ENCODE measurements at places on chromosomes 7 and 10. TPM values are rescaled to one million over a fixed set of nuclear protein-coding genes. Genes with fewer than 3 reads are reported as not detected.

The KLF14 gene
- not detected for total RNA-seq

GRCh38 chr10:69353977-69354635 is 62.6 kb downstream of the TACR2 start:
- no peak for DNase-seq

The HGF gene
- total RNA-seq = 20.7 TPM

DNA sequence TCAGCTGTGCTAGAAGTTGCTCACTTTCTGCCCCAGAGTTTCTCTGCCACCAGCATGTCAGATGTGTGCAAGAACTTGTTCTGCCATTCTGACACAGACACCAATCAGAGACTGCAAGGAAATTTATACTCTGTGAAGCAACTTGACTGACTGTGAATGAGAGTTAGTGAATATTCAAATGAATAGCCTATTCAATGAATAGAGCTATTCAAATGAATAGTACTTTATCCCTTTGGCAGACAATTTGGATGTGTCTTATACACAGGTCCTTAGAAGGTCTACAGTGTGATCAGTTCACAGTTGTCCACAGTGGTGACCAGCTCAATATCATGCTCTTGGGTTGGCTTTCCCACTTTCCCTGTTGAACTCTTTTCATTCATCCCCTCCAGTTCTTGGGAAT is 138.1 kb downstream of the MACC1 start:
- no peak for DNase-seq

DNA sequence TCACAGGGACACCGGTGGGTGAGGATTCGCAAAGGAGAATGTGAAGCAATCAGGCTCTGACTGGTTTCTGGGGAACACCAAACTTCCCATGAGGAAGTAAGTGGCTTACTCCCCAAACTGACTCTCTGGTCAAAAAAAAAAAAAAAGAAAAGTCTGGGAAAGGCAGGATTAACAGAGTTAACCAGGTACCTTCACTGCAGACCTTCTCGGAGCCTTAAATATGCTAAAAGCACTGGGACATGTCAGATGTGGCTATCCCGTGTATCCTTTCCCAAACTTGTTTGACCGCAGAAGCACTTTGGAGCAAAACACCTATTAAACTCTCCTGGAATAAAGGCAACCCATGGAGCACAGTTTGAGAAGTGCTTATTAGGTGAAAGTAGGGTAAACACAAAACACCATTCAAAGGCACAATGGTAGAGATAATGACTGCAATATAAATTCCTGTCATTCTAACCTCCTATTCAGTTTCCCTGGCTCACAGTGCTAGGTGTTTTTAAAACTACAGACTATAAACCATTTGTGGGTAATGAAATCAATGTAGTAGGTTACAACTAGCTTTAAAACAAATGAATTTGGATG is 44.1 kb upstream of the MXI1 start:
- no peak for DNase-seq

The AGAP3 gene
- total RNA-seq = 60.6 TPM

The TSPAN14 gene
- 59.5 TPM for total RNA-seq

The TCERG1L gene
- not detected for total RNA-seq

DNA sequence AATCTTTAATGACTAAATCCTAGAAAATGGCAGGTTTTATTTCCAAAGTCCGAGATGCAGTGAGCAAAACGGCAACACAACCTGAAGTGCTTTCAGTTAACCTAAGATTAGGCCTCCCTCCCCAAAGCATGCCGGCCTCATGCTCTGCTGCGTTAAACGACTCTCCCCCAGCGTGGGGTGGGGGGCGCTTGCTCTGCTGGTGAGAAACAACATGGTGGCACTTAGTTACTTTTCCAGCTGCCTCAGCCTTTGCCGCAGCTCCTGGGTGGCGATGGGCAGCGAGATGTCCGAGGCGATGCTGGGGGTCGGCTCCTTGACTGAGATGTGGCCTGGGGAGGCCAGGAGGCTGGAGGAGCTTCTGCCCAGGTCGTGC is 36.7 kb upstream of the NCAPG2 start:
- no peak for DNase-seq

DNA sequence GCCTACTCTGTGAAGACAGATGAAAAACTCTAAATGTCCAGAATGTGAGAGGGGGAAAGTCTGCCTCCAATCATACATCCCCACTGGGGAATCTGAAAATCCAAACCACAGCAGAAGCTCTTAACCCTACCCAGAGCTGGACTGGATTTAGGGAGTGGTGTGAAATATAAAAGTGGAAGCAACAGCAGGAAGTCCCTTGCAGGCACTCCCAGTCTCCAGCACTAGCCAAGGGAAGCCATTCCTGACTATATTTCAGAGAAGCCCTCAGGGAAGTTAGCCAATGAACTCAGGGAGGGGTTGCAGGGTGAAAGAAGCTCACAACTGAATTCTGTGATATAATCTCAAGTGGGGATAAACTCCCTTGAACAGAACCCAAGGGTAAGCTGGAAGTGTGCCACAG is 51.5 kb downstream of the CRPPA start:
- no peak for DNase-seq

DNA sequence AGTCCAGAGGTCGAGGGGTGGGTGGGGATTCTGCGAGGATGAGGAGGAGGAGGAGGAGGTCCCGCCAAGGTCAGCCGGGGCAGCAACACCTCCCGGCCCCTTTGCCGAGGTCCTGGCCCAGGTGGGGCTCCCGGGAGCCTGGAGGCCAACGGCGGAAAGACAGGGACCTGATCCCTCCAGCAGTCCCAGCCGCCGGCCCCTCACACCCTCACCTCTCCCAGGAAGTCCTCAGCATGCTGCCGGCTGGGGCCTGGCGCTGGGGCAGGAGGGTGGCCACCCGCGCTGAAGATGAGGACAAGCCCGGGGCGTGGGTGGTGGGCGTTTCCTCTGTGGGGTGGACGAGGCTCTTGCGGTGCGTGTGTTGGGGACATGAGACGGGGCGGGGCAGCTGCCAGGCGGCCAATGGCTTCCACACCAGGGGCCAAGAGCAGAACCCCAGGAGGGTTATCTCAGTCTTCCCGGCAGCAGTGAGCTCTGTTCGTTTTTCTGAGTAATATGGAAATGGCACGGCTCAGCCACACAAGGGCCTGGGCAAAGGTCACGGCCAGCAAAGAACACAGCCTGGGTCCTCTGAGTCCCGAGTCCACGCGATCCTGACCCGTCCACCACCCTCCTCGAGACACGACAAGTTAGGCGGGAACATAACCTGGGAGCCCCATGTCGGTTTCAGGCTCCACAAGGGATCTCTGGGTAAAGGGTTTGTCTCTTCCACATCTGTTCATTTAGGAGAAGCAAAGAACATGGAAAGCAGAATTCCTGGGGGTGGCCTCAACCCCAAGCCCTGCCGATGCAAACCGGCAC is 82.9 kb upstream of the PDGFA start:
- DNase-seq = peak; percentile 83

GRCh38 chr10:13658264-13658663 is 71.5 kb downstream of the PRPF18 start:
- no peak for DNase-seq

The PRKRIP1 gene
- 19.0 TPM for total RNA-seq

- no peak for DNase-seq
Measured at GRCh38 chr10:25933653-25934608, at the start of gene MYO3A. TSS of gene MYO3A (plus strand) at chr10:25934229. CDS start at chr10:25952111, 17,882 bp downstream.

The GDF2 gene
- total RNA-seq = not detected

DNA sequence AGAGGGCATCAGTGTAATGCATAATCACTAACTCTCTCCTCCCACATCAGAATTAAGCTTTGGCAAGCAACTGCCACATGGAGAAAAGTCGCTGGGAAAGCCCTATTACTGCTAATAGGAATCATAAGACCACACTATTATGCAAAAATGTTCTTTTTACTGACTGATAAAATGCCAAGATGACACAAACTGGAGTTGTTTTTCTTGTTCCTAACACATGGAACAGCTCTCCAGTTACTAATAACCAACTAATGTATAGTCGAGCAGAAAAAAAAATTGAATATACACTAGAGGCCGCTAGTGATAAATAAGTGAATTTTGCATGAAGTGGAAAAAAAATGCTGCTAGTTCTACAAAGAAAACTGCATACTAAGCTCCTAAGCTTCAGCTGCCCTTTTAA is 165.6 kb downstream of the TPK1 start:
- no peak for DNase-seq

The DEPP1 gene
- 254 TPM for total RNA-seq

The SUN3 gene
- not detected for total RNA-seq

- no peak for DNase-seq
Measured at GRCh38 chr7:115363916-115364315, 442.0 kb downstream of the MDFIC start.

DNA sequence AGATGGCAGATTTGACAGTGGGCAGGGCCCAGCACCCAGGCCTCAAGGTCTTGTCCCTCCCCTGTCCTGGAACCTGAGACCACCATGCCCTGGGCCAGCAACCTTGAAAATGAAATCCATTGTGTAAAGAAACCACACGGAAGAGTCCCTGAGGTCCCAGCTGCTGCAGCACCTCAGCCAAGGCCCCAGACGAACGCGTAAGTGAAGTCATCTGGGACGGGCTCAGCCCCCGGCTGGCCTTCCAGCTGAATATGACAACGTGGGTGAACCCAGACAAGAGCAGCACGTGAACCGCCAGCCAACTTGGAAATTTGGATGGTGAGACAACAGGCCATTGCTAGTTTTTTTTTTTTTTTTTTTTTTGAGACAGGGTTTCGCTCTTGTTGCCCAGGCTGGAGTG is 70.3 kb downstream of the CYTH3 start:
- DNase-seq = no peak

DNA sequence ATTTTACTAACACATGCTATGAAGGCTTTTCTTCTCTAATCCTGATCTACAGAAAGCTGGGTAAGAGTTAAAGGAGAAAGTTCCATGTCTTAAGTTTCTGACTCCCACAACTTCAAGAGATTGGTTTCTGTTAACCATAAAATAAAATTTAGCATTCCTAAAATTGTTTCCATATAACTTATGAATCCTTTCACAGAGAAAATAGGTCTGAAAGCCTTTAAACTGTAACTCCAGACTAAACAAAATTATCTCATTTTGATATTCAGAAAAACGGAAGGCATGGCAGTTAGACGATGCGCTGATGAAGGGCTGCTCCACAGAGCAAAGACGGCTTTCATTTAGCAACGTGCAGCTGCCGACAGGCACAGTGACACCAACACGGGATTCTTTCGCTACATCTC is 133.3 kb downstream of the SLC25A13 start:
- no peak for DNase-seq

DNA sequence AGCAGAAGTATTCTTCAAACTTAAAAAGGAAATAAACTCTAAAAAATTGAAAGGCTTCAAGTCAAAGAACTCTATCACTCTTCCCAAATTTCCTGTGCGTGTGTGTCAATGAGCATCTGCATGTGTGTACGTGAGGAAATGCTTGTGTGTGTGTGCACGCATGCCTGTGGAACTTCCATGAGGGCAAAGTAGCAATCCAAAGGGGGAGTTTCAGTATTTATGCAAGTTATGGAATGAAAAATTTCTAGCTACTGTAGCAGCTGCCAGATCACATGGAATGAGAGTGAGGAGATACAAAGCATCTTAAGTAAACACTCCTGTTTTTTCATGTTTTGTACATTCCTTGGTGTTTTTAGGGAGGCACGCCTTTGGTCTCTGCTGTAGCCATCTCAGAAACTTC is 152.6 kb downstream of the RAPGEF5 start:
- DNase-seq = no peak

GRCh38 chr7:41538810-41539724 is 163.8 kb downstream of the INHBA start:
- no peak for DNase-seq

DNA sequence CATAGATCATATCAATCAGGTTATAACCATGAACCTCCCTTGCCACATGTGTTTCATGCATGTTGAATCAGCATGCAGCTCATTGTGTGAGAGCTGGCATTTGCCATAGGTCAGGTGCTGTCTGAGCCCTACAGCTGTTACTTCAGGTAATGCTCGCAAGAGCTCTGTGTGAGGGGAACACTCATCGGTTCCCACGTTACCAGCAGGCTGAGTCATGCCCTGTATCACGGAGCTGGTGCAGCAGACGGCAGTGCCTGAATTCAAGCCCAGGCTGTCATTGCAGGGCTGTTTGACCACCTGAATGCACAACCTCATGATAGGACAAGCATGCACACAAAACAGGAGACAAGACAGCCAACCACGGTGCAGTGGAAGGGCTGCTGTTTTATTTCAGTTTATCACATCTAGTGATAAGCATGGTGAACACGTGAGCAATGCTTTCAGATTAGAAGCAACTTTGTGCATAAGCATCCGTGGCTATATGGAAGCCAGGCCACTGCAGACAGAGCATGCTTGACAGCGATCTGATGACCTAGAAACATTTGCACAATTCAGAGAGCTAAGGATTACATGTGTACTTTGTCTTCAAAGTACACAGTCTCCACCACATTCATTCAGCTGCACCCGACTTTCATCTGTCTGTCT is 56.4 kb upstream of the PFKP start:
- DNase-seq = no peak

The NPSR1 gene
- not detected for total RNA-seq

DNA sequence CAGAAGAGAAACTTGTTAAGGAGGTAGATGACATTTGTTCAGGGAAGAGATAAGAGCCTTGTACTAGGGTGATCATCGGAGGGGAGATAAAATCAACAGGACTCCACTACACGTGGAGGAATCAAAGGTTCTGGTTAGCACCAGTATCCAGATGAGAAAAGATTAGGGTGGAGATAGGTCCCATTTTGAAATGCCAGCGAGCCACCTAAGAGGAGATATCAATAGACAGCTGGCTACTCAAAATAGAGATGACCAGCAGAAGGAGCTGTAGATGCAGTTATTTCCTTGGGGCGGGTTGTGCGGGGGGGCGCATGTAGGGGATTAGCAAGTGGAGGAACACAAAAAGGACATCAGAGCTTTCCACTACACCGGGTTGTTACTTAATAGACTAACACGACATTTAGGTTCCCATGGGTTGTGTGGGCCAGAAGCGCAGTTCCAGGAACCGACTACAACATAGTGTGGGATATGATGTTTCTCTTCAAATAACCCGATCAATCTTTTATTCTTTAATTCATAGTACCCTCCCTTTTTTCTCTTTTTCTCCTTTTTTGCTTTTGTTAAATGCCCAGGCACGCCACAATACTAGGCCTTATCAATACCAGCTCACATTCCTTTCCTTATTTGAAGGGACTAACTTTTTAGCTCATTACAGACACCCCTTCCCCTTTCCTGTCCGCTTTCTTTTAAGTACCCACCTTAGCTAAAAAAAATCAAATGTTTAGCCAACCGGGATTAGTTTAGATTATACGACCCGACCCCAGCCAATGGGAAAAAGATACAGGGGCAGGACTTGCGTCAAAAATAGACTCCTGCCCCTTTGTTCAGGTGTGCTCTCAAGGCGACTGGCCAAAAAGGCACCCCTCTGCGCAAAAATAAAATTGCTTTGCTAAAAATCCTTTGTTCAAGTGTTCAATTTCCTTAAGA is 2.0 kb upstream of the KIF11 start:
- DNase-seq = no peak

DNA sequence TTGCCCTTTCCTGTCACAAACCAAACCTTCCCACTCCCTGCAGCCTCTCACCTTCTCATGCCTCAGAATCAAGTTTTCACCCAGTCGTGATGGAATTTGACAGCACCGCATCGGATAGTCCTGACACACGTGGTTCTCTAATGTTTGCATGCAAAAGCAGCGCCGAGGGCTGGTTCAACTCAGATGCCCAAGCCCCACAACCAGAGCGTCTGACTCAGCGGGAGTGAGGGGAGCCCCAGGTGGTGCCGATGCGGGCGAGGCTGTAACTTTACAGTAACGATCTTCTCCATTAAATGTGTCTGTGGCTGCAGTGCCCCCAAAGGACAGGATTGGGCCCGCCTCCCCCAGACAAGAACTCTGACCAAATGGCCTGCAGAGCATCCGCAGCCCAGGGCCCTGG is 284.5 kb downstream of the CELF2 start:
- DNase-seq = no peak

GRCh38 chr10:51269821-51270220 is 195.5 kb downstream of the PRKG1 start:
- no peak for DNase-seq
